Renal cortex interstitium (tissue), 15 donors: ENCODE measurements at places on chromosomes 12 and 14.

GRCh38 chr14:91402348-91402747, 15.3 kb downstream of the CCDC88C start:
- no peak for DNase-seq

DNA sequence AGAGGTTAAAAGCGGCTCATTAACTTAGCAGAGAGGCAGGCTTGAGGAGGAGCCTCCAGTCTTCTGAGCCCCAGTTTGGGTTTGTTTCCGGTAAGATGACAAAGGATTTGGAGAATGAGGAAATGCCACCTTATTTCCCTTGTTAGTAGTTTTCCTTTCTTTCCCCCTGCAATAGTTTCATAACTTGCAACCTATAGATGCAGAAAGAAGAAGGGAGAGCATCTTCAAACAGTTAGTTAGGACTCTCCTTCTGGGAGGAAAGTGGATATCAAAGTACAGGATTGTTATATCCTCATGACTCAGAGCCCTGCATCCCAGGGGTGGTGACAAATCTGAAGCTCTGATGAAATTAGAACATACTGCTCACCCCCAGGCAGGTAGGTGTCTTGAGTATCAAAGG, 180.7 kb upstream of the SLC38A2 start:
- DNase-seq, result no peak

GRCh38 chr14:71533800-71534199, 398.4 kb upstream of the RGS6 start:
- no peak for DNase-seq

DNA sequence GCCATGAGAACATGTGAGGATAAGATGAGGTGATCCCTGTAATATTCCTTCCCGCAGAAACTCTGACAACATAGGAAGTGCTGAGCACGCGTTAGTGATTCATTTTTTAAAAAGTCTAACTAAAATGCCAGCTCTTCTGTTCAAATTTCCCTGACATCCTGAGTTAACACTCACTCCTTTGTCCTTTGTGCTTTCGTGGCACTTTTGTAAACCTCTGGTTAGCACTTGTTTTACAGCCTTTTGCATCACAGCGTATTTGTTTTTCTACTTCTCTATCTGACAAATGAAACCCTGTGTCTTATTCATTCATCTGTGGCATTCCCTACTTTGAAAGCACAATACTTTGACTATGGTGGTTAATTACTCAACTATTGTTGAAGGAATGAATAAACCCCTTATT, 313.6 kb downstream of the NUAK1 start:
- no peak for DNase-seq

GRCh38 chr12:69154585-69155363, 84.6 kb upstream of the CPSF6 start:
- peak; percentile 12 for DNase-seq
